ENCODE measurements at places on chromosomes 5 and 9. TPM values are rescaled to one million over a fixed set of nuclear protein-coding genes. Genes with fewer than 3 reads are reported as not detected.

The REEP2 gene
- 1.9 TPM for total RNA-seq

The AK8 gene
- 0.48 TPM for total RNA-seq

The MAP1B gene
- 53.7 TPM for total RNA-seq

The SURF1 gene
- 16.6 TPM for total RNA-seq

The CACFD1 gene
- total RNA-seq, result 5.5 TPM

The RNF183 gene
- total RNA-seq, result 1.9 TPM

The NSD1 gene
- 33.0 TPM for total RNA-seq

The S1PR3 gene
- under 0.01 TPM for total RNA-seq

The ANKRD55 gene
- total RNA-seq, result not detected

The MLLT3 gene
- total RNA-seq, result 19.6 TPM

The BAAT gene
- total RNA-seq, result 0.24 TPM

The IARS1 gene
- 547 TPM for total RNA-seq

The SV2C gene
- not detected for total RNA-seq

The SURF4 gene
- 344 TPM for total RNA-seq

The GABRA1 gene
- total RNA-seq, result not detected

The HAPLN1 gene
- total RNA-seq, result under 0.01 TPM

The PCDHB9 gene
- total RNA-seq, result not detected

The MYOZ3 gene
- total RNA-seq, result under 0.01 TPM

The ANXA2R gene
- total RNA-seq, result 0.48 TPM

The RGMB gene
- total RNA-seq, result 13.5 TPM

The CLK4 gene
- 20.7 TPM for total RNA-seq

The PPP3R2 gene
- not detected for total RNA-seq

The PCDHA1 gene
- total RNA-seq, result not detected

The ADAMTS13 gene
- total RNA-seq, result 0.21 TPM

The NTNG2 gene
- total RNA-seq, result under 0.01 TPM

The SREK1IP1 gene
- 18.8 TPM for total RNA-seq

The SIT1 gene
- total RNA-seq, result not detected

The ROPN1L gene
- total RNA-seq, result under 0.01 TPM

The RIC1 gene
- 33.5 TPM for total RNA-seq

The HMCN2 gene
- under 0.01 TPM for total RNA-seq

The UGT3A1 gene
- total RNA-seq, result 1.4 TPM

The OR1K1 gene
- total RNA-seq, result not detected

The MINAR2 gene
- total RNA-seq, result not detected

The SEMA6A gene
- total RNA-seq, result 7.2 TPM

The CPLANE1 gene
- 9.2 TPM for total RNA-seq

The GLDC gene
- total RNA-seq, result 0.43 TPM

The FGD3 gene
- total RNA-seq, result 1.2 TPM

The TMEM174 gene
- total RNA-seq, result not detected

Data from tracheal epithelial cell (primary cell).